ENCODE measurements at places on chromosomes 1 and 21.
A peak's percentile ranks its signal among the peaks of the same experiment; 100 is the strongest.

DNA sequence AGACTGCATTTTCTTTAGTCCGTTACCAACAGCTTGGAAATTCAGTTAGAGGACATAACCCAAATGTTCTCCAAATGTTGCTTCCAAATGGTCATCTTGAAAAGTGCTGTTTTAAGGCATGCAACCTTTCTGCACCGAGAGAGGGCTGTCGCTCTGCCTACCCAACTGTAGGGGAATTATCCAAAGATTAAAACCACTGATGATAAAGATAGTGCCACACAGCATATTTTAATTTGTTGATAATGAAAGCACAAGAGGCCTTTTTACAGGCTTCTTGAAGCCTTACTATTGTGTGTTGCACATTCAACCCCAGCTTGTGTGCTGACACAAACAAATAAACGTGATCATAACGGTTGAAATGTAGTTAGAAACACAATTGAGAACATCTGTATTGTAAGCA, 121.5 kb downstream of the LMO4 start:
- no peak for DNase-seq

DNA sequence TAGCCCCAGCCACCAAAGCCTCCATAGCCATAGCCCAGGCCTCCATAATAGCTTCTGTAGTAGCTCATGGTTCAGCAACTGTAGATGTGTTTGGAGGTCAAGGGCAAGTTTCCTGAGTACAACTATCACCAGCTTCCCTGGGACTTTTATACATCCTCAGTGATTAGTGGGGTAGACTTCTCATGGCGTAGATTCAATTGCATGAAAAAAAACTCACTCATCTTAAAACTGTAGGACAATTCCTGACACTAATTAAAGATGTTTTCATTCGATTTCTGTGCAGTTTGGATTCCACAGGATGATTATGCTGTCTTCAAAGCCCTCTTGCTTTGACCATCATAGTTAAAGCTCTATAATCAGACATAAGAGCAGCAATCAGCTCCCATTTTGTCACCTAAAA, at the start of gene KRTAP19-8:
Gene KRTAP19-8 (minus strand): TSS at position 101 of the 400 bp plus-strand sequence. CDS start 33 bp downstream, at position 68.
- no peak for DNase-seq

GRCh38 chr1:51622455-51622913, 5.6 kb downstream of the OSBPL9 start:
- peak; percentile 45 for DNase-seq

- DNase-seq = no peak
Measured at GRCh38 chr21:42149656-42150473, 69.1 kb upstream of the ABCG1 start.

DNA sequence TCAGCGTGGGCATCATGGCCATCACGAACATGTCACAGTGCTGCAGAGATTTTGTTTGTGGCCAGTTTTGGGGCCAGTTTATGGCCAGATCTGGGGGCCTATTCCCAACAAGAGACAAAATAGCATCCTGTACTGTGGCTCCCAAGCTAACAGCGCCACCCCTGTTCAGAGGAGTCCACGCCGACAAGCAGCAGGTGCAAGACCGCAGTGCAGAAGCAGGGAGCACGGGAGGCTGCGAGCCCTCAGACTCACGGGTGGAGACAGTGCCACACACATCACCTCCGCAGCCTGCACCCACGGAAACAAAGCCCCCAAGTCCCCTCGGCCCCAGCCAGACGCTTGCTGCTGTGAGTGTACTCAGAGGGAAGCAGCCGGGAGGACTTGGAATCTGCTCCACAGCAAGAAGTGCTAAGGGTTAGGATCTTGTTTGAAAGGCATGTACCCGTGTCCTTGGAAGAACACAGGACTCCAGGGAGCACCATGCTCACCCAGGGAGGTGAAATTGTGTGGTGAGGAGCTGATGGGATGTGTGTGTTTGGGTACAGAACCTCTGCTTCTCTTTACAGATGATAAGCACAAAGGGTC, 7.1 kb downstream of the TCP10L start:
- no peak for DNase-seq

DNA sequence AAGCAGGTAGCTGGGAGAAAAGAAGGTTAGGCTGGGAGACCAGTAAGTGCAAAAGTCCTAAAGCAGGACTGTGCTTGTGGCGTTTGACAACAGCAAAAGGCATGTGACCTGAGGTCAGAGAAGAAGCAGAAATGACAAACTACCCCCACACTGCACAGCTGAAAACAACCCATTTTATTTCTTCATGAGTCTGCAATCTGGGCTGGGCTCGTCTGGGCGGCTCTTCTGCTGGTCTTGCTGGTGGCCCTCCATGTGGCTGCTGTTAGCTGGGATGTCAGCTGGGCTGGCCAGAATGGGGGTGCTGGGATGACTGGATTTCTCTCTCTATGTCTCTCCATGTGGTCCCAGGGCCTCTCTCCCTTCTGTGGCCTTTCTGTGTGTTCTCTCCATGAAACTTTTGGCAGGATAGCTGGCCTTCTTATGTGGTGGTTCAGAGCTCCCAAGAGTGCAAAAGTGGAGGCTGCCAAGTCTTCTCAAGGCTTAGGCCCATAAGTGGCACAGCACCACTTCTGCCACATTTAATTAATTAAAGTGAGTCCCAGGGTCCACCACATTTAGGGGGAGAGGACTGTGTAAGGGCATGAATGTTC, 128.6 kb downstream of the RIPK4 start:
- DNase-seq = no peak
